ENCODE measurements at places on chromosomes 12 and 14. TPM values are rescaled to one million over a fixed set of nuclear protein-coding genes. Genes with fewer than 3 reads are reported as not detected.

SYNE3 gene
- 2.2 TPM for polyA plus RNA-seq

CCDC177 gene
- polyA plus RNA-seq: 0.16 TPM

CCDC77 gene
- 37.8 TPM for polyA plus RNA-seq

CLEC6A gene
- polyA plus RNA-seq: 0.10 TPM

GLIPR1L1 gene
- 0.21 TPM for polyA plus RNA-seq

PRH2 gene
- polyA plus RNA-seq: 0.43 TPM

TMEM253 gene
- 1.1 TPM for polyA plus RNA-seq

RNASE2 gene
- 1.6 TPM for polyA plus RNA-seq

C3AR1 gene
- polyA plus RNA-seq: 3.7 TPM

PRB2 gene
- 0.64 TPM for polyA plus RNA-seq

KRT79 gene
- polyA plus RNA-seq: not detected

NAV3 gene
- polyA plus RNA-seq: 9.4 TPM

AMHR2 gene
- polyA plus RNA-seq: 0.48 TPM

OR4E2 gene
- not detected for polyA plus RNA-seq

MGP gene
- 36.0 TPM for polyA plus RNA-seq

PPP1R3E gene
- 20.5 TPM for polyA plus RNA-seq

CLEC4C gene
- not detected for polyA plus RNA-seq

- DNase-seq: no peak
Observed at GRCh38 chr14:67510836-67511235, 22.3 kb upstream of the PLEKHH1 start.

- DNase-seq: no peak
Observed at GRCh38 chr12:91890742-91891141, 254.9 kb downstream of the BTG1 start.

GRCh38 chr14:65336191-65336591 lies 76.3 kb upstream of the FUT8 start:
- DNase-seq: no peak

- DNase-seq: no peak
Observed at GRCh38 chr14:64870160-64870559, 9.5 kb downstream of the SPTB start.

DNA sequence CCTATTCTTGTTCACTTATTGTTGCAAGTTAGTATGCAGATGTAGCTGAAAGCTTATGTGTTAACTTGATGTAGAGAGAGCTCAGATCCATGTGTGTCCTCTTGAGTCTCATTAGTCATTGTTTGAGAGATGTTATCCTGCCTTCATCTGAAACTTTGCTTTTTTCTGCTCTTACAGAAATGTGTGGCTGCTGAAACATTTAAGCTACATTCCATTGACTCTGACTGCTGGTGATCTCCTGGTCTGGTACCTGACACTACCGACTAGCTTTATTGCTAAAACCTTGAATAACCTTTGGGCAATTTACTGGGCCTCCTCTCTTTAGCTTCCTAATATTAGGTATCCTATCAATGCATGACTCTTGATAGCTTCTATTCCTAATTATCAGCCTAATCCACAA lies 705.6 kb upstream of the FOXG1 start:
- no peak for DNase-seq

GRCh38 chr12:12399776-12400305 lies 43.0 kb downstream of the BORCS5 start:
- DNase-seq: no peak

DNA sequence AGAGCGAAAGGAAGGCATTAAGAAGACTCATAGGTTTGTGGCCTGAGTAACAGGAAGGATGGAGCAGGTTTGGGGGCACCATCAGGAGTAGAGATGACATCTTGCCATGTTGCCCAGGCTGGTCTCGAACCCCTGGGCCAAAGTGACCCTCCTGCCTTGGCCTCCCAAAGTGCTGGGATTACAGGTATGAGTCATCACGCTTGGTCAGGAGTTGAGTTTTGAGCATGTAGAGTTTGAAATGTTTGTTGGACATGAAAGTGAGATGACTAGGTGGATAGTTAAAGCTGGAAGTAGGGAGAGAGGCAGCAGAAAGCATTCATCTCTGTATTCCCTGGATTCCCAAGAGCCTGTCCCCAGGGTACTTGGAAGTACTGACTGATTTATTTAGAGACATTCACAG lies 112.6 kb downstream of the ERC1 start:
- DNase-seq: no peak

DNA sequence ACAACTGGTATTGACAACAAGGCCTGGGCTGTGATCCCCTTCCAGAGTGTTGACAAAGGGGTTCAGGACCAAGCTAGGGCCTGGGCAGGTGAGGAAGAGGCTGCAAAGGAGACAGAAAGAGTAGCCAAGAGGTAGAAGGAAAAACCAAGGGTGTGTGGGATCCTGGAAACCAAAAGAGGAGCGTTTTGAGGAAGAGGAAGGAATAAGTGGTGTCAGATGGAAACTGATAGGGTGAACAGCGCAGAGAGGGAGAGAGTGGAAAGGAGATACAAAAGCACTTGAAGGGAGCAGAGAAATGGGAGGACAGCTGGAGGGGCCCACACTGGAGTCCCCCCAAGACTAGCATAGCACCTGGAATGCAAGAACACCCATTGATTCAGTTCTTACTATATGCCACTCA lies 8.3 kb upstream of the HVCN1 start:
- DNase-seq: no peak

- DNase-seq: no peak
Observed at GRCh38 chr14:70171726-70172125, 17.0 kb downstream of the SLC8A3 start.

GRCh38 chr12:29149691-29150281 lies 708 bp downstream of the FAR2 start:
- DNase-seq: no peak

DNA sequence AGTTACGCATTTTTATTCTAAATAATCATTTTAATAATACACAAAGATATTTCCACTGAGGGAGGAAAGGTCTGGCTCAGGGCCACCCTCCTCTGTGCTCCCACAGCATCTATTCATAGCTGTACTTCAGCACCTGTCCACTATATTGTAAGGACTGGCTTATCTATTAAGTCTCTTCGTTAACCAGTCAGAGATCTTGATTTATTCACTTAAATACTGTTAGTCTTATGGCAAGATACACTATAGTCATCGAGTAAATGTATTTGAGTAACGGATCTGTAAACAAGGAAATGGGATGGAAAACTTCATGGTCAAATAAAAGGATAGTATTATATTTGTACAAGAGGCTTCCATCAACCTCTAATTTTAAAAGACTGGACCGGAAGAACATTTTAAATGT lies 54.6 kb downstream of the SPTLC2 start:
- no peak for DNase-seq

- peak; percentile 1 for DNase-seq
Observed at GRCh38 chr14:29016050-29016900, 249.7 kb downstream of the FOXG1 start.

DNA sequence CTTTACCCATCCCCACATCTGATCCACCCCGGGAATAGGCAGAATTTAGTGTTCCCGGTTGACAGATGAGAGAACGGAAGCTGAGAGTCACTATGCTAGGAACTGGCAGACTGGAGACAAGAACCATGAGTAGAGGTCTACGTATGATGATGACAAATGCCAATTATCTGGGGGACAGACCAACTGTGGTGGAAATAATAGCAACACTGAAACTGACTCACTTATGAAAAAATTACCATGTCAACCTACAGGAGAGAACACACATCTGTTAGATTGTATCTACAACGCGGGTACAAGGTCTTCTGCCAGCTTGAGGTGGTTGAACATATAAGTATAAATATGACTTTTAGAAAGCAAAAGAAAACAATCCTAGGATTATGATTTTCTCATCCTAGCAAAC lies 15.4 kb upstream of the SELPLG start:
- no peak for DNase-seq

- DNase-seq: no peak
Observed at GRCh38 chr12:119182701-119183493, 4.2 kb downstream of the HSPB8 start.

- no peak for DNase-seq
Observed at GRCh38 chr12:31655208-31655607, 4.3 kb upstream of the ETFBKMT start.

DNA sequence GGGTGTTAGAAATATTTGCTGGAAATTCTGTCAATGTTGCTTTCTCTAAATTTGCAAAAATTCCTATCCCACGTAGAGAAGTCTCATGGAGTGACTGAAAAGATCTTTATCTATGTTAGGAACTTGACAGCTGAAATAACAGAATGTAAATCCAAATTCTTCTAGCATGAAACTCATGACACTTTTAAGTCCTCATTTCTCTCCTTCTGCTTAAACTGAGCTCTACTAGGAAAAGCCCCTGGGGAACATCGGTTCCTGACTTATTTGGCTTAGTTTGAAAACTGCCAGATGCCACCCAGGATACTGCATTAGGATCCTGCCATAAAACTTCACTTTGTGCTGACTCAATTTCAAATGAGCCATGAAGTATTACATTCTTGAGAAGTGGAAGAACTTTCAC lies 426.0 kb downstream of the GALC start:
- peak; percentile 33 for DNase-seq

DNA sequence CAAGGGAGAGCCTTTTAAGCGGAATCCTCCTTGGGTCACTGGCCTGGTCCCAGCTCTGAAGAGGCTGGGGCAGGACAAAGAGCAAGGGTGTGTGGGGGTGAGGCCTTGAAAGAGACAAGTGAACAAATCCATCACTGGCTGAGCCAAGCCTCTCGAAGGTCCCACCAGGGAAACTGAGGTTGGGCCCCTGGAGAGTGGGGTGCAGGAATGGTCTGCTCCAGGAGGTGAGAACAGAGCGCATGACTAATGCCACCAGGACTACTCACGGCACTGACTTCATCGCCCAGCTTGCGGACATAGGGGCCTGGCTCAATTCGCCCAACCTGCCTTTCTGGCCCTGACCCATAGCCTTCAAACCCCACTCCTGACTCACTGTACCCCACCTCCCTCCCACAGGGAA lies 19.2 kb upstream of the DEGS2 start:
- DNase-seq: no peak

DNA sequence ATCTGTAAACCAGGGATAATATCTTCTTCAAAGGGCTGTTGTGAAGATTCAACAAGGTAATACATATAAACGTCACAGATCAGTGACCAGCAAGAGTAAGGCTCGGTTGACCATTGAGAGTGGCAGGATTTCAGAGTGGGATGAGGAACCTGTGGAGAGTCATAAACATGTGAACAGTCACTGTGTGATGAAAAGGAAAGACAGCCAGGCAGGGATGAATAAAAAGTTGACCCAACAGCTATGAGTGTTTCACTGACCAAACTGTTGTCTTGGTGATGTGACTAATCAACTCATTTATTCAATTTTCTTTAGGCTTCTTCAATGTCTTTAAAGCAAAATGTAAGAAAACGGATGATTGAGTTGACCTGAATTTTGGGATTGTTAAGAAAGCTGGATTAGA lies 8.6 kb upstream of the FRMD6 start:
- no peak for DNase-seq

- no peak for DNase-seq
Observed at GRCh38 chr14:56741325-56741724, 69.0 kb downstream of the OTX2 start.

- DNase-seq: no peak
Observed at GRCh38 chr12:46470036-46470627, 97.6 kb upstream of the SLC38A2 start.

DNA sequence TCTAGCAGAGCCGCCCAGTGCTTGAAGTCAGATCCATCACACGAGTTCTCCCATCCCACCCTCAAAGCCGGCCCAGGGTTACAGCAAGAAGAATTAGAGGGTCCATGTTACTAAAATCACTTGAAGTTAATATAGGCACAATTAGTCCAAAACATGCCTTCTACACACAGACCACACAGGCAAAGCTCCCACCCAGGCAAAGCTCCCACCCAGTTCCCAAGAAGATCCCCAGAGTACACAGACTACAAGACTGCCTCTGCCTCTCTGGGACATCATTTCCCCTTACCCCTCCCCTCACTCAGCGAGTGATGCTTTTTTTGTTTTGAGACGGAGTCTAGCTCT lies 3.3 kb downstream of the GLI1 start:
- no peak for DNase-seq

DNA sequence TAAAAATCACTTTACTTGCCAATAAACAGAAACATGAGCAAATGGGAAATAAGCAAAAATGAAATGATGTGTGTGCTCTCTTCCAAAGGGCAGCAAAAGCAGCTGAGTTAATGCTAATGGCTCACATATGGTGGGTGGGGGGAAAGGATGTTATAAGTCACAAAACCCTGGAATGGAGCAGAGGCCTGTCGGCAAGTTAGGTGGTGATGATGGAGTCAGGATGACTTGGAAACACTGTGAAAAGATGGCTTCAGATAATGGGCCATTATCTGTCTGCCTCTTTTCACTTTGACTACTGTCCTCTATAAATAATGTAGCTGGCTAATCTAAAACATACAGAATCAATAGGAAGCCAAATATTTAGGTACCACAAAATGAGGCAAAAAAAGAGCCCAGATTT lies 228.7 kb downstream of the APAF1 start:
- no peak for DNase-seq

- DNase-seq: no peak
Observed at GRCh38 chr12:6122201-6122600, 2.3 kb downstream of the VWF start.

DNA sequence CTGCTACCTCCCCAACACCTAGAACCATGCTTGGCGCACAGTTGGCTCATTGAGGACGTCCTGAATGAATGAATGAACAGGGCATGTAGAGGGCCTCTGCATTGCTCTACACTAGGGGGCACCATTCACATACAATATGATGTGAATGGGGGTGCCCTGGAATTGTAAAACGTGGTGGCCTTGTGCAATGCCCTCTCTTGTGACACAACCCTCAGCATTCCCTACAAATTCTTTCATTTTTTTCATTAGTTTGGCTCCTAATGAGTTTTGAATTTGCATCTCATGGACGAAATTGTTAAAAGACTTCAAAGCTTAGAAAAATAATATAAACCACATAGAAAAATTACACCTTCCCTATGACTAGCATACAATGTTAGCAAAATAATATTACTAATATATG lies 2.3 kb upstream of the DIO2 start:
- DNase-seq: no peak

- DNase-seq: no peak
Observed at GRCh38 chr12:53052419-53053217, 2.8 kb downstream of the TNS2 start.

GRCh38 chr12:99983456-99984258 lies 1.1 kb downstream of the ANKS1B start:
- DNase-seq: no peak

DNA sequence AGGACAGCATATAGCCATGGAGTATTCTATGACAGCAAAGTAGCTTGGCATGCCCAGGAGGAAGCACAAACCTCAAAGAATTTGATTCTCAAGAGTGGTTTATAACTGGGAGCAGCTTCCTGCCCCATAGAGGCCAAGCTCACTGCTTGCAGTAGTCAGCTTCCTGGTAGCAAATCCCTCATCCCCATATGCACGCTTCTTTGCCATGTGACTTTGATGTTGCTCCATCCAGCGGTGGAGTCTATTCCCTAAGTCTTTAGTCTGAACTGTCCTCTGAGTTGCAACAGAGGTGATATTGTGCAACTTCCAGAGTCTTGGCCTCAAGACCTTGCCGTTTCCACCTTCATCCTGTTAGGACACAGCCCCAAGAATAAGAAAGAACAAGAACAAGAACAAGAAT lies 996.8 kb upstream of the TMEM132C start:
- DNase-seq: no peak

GRCh38 chr12:49518914-49519573 lies 19.8 kb upstream of the KCNH3 start:
- no peak for DNase-seq

GRCh38 chr12:105279460-105280056 lies 43.6 kb upstream of the APPL2 start:
- peak; percentile 9 for DNase-seq

GRCh38 chr12:15700595-15700994 lies 88.6 kb downstream of the EPS8 start:
- no peak for DNase-seq

GRCh38 chr12:48000878-48001504 lies 3.3 kb downstream of the COL2A1 start:
- peak; percentile 43 for DNase-seq
